Brain pericyte (primary cell): ENCODE measurements at places on chromosomes 12 and 14.

- DNase-seq, result no peak
Measured at GRCh38 chr14:68413509-68413908, 379.4 kb downstream of the ZFP36L1 start.

DNA sequence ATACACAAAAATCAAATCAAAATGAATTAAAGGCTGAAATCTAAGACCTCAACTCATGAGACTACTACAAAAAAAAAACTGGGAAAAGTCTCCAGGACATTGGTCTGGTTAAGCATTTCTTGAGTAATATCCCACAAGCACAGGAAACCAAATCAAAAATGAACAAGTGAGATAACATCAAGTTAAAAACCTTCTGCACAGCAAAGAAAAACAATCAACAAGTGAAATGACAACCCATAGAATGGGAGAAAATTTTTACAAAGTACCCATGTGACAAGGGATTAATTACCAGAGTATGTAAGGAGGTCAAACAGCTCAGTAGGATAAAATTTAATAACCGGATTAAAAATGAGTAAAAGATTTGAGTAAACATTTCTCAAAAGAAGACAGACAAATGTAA lies 338.7 kb downstream of the SLC16A7 start:
- no peak for DNase-seq

GRCh38 chr12:54932691-54933090 lies 51.9 kb downstream of the TESPA1 start:
- DNase-seq, result no peak

- DNase-seq, result no peak
Measured at GRCh38 chr12:132400011-132400641, 70.7 kb upstream of the GALNT9 start.

GRCh38 chr14:100816950-100817901 lies 8.7 kb upstream of the MEG3 start:
- no peak for DNase-seq

GRCh38 chr12:76533331-76533730 lies 26.2 kb downstream of the OSBPL8 start:
- DNase-seq, result no peak

DNA sequence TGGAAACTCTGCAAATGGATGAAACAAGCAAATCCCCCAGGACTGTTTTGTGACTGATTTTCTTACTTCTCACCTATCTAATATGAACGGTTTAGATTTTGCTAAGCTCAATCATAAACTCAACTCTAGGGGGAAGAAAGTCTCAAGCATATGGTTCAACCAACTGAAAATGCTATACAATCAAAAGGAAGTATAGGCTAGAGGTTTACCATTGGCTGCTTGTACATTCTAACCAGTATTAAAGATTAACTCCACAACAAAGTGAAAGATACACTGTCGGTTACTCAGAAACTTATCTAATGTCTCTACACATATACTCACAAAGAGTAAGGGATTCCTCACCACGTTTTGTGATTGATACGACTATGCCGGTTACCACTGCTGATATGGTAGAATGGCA lies 281.8 kb upstream of the SOX5 start:
- no peak for DNase-seq

- no peak for DNase-seq
Measured at GRCh38 chr12:76980196-76980595, 85.2 kb downstream of the E2F7 start.

DNA sequence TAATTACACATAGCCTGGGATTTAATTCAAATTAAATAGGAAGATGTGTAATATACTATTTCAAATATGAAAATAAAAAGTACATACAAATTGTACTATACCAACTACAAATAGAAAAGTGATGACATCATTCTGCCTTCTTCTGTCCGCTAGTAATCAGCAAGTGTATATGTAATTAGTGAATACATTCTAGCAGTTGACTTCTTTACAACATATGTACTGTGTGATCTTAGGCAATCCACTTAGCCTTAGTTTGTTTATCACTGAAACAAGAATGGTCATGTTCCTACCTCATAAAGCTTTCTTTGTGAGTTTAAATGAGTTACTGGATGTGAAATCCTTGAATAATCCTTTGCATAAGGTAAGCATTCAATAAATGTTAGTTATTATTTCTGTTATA lies 7.8 kb upstream of the LUM start:
- DNase-seq, result no peak

GRCh38 chr12:120534703-120535655 lies 823 bp downstream of the RNF10 start:
- no peak for DNase-seq

GRCh38 chr12:131747276-131748177 lies 36.6 kb downstream of the SFSWAP start:
- no peak for DNase-seq

DNA sequence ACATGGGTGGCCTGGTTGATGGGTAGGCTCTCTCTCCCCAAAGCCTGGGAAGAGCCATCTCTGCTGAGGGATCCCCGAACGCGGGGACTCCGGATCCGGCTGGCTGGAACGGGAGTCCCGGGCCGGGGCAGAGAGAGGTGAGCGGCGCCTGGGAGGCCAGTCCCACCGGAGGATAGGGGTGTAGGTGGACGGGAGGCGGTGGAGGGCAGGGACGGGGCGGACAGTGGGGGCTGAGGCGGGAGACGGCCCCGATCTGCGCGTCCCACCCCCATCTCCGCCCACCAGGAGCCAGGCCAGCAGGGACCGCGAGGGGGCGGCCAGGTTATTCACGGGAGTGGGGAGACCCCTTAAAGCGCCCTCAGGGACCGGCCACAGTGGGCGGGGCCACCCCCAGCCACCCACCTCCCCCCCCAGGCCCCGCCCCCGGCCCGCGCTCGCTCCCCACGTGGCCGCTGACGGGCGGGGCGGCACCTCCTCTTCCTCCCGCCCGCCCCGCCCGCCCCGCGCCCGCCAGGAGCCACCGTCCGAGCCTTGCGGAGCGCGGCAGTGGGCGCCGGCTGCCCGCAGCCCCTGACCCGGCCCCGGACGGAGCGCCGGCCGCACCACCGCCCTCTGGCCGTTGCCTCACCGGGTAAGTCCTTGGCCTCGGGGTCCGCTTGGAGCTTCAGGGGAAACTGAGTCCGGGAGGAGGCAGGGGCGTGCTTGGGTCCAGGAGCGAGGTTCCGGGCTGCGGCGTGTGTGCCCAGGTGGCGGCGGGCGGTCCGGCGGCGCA lies at the start of gene INF2:
TSS of gene INF2 (plus strand) at position 510 of the 772 bp plus-strand sequence. CDS start 11,748 bp downstream, outside the sequence.
- no peak for DNase-seq

GRCh38 chr14:73153272-73153671 lies 17.0 kb downstream of the PSEN1 start:
- no peak for DNase-seq

GRCh38 chr12:115569345-115570068 lies 708.0 kb downstream of the MED13L start:
- no peak for DNase-seq

GRCh38 chr14:50344876-50345563 lies 32.9 kb downstream of the DMAC2L start:
- no peak for DNase-seq

GRCh38 chr14:96393071-96393691 lies 1.3 kb downstream of the AK7 start:
- no peak for DNase-seq

- no peak for DNase-seq
Measured at GRCh38 chr12:112992541-112993398, 14.5 kb downstream of the OAS2 start.

DNA sequence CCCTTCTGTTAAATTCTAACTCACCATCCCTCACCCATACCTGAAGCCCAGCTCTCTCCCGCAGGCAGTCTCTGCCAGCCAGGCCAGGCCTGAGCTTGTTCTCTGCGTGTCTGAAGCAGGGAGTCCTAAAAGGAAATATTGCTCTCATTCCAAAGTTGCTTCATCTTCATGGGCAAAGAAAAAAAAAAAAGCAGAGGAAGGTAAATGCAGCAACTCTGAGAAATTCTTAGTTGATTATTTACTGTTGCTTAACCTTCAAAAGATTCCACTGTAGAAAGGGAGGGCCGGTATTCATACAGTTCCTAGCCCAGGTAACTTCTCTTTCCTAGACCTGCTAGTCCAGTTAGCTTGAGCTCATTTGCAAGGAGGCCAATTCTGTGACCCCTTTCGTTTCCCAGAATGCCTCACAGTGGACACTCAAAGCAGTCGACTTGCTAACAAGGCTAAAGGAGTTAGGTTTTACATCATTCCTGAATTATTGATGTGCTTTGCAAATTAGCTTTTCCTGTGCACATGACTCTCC lies 193.5 kb upstream of the EEA1 start:
- DNase-seq, result no peak

- DNase-seq, result no peak
Measured at GRCh38 chr12:121793440-121793837, at the start of gene RHOF. Gene RHOF (minus strand): TSS chr12:121793688. CDS start chr12:121793633, 55 bp downstream.

- DNase-seq, result no peak
Measured at GRCh38 chr12:98351089-98351488, 164.3 kb upstream of the TMPO start.

DNA sequence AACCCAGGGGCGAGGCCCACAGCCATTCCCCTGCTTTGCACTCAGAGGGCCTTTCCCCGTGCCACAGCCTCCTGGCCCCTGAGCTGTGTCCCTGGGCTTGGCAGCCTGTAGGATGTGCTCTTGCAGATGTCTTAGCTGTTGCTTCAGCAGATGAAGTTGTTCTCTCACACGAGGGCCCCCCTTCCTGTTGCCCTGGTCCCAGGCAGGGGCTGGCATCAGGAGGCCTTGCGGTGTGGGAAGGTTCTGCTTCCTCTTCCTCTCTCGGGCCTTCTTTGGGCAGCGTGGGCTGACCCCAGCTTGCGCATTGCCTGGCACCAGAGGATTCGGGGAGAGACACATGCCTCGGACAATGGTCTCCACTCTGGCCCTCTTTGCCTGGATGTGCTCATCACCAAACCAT lies 12.7 kb downstream of the PROX2 start:
- no peak for DNase-seq

DNA sequence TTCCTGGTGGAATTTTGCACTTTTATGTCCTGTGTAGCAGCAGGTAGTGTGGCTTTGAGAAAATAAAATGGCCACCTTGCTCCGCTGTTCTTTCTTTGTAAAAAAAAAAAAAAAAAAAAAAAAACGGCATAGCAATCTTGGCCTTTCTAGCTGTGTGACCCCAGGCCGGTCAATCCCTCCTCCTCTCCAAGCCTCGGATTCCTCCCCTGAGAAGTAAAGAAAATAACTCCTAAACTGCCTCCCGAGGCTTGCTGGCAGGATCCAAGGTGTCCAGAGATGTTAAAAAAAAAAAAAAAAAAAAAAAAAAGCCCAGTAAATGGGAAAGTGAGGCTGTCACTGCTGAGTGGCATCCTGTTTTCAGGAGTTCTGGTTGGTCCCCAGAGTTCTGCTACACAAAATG lies 23.9 kb upstream of the MAP1LC3B2 start:
- DNase-seq, result no peak

DNA sequence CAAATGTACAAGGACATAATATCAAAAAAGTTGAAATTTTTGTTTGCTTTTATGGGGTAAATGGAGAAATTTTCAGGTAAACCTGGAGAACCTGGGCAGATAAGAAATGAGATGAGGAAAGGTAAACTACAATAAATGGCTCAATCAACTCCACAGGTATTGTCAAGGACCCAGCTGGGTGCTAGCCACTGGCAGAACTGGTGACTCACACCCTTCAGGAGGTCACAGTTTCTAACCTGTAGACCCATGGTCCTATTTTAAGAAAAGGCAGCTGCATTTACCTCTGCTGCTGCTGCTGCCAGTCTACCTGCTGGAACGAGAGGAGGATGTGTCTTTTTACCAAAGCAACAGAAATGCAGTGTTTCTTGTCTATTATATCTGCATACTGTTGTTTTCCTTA lies 226.6 kb downstream of the ALG10B start:
- no peak for DNase-seq

- no peak for DNase-seq
Measured at GRCh38 chr14:83714151-83714550, 1815.8 kb upstream of the FLRT2 start.

DNA sequence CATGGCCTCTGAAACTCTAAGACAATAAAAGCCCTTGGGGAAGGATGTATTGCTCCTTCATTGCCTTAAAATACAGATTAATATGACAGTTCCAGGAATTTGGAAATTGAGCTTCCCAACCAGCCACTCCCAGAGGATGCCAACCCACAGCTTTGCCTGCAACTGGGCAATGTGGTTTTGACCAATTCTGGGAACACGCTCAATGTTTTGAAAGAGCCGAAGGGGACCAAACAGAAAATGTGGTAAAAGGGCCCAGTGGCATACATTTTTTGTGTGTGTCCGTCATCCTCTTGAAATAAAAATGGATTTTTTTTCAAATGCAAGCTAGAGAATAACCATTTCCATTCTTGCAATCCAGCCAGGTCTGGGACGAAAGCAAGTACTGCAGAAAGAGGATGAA lies 88.3 kb upstream of the PLEKHG7 start:
- no peak for DNase-seq

DNA sequence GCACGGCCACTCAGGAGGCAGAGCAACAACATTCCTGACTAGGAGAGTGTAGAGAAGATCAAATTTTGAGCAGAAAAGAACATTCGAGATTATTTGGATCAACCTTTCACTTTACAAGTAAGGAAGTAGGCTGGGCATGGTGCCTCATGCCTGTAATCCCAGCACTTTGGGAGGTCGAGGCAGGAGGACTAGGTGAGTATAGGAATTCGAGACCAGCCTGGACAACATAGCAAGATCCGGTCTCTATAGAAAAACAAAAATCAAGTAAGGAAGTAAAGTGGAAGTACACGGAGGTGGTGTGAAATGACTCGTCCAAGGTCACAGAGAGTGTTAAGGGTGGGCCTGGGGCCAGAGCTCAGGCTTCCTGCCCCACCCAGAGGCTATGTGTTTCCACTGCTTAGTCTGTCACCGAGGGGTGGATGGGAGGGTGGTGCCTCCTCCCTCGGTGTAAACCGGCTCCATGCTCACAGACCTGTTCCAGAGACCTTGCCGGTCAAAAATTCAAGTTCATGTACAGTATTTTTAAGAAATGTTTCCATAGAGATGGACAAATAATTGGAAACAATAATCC lies 51.9 kb downstream of the MAP1LC3B2 start:
- no peak for DNase-seq

GRCh38 chr14:39621678-39622077 lies 189.4 kb upstream of the FBXO33 start:
- no peak for DNase-seq

DNA sequence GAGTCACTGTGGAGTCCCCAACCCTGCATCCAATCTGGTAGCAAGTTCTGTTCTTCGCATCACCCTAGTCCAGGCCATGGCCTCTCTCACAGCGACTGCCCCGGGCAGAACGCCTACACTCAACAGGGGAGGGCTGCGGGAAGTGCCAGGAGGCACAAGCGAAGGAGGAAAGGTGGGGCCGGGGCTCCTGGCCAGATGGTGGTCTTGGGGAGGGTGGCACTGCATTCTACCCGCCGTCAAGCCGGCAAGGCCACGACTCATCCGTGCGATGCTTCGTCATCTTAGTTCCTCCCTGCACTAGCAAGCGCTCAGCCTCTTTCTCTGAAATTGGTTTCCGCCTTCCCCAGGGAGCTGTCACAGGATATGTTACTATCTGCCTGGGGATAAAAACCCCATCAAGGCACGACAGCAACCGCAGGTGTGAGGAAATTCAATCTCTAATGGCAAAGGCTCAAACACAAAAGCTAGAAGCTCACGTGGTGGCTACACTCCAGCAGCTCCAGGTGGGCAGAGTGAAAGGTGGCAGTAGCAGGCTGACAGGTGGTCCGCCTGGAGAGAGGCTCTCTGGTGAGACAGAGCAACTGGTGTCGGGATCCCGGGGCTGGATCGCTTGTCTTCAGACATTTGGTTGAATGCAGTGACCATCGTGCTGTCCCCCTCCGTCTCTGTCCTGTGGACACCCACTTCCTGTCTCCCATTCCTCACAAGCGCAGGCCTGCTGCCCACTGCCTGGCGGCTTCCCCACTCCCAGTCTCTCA lies 34.1 kb downstream of the ACADS start:
- DNase-seq, result no peak

GRCh38 chr14:65345266-65345665 lies 67.3 kb upstream of the FUT8 start:
- no peak for DNase-seq

GRCh38 chr12:26158078-26158764 lies 33.4 kb upstream of the BHLHE41 start:
- no peak for DNase-seq
